Panc1 (cell line): ENCODE measurements at places on chromosomes 13 and 19. TPM values are rescaled to one million over a fixed set of nuclear protein-coding genes. Genes with fewer than 3 reads are reported as not detected.

DNA sequence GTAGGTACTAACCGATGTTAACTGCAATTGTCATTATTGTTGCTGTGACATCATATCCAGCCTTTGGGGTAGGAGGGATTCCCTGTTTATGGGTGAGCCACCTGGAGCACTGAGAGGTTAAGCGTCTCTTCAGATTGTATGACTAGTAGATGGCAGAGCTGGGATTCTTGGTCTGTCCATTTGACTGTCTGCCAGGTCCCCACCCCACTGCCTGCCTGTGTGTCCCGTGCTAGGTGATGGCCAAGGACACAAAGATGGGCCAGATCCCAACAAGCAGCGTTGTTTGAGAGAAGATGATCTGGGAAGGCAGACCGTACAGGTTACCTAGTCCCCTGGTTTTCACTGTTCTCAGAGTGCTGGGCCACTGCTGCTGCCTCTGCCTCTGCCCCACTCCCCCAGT lies 16.6 kb downstream of the PPP2R1A start:
- H3K4me3 ChIP-seq = no peak overlapping the region
- no peak for DNase-seq
- no peaks in the 10 kb centered on the region for H3K4me1 ChIP-seq
- no peaks in the 10 kb centered on the region for H3K27me3 ChIP-seq

GRCh38 chr13:72896869-72897268 lies 114.9 kb downstream of the PIBF1 start:
- no peaks in the 10 kb centered on the region for H3K4me1 ChIP-seq
- H3K27me3 ChIP-seq = no peaks in the 10 kb centered on the region
- DNase-seq = no peak
- H3K27ac ChIP-seq = no peak overlapping the region
- H3K36me3 ChIP-seq = no peaks in the 10 kb centered on the region; the same call in 1 of the 2 replicates

- no peak for DNase-seq
- H3K4me1 ChIP-seq = no peaks in the 10 kb centered on the region
- H3K27ac ChIP-seq = no peak overlapping the region
- H3K4me3 ChIP-seq = no peak overlapping the region
- no peaks in the 10 kb centered on the region for H3K36me3 ChIP-seq
Measured at GRCh38 chr19:55801416-55801815, 30.4 kb downstream of the NLRP11 start.

GRCh38 chr13:92649140-92649813 lies 577.3 kb upstream of the GPC6 start:
- H3K27ac ChIP-seq = no peak overlapping the region
- no peaks in the 10 kb centered on the region for H3K4me1 ChIP-seq
- H3K4me3 ChIP-seq = no peak overlapping the region
- DNase-seq = no peak
- H3K27me3 ChIP-seq = no peaks in the 10 kb centered on the region

- H3K4me1 ChIP-seq = peaks cover 12% of the 10 kb centered on the region; the same call in 1 of the 2 replicates
- no peak for DNase-seq
- no peaks in the 10 kb centered on the region for H3K27me3 ChIP-seq
- peak overlapping the region; percentile 88 for H3K27ac ChIP-seq
Measured at GRCh38 chr19:4122480-4122879, 1.4 kb downstream of the MAP2K2 start.

MBD3L1 gene
- not detected for total RNA-seq

DNA sequence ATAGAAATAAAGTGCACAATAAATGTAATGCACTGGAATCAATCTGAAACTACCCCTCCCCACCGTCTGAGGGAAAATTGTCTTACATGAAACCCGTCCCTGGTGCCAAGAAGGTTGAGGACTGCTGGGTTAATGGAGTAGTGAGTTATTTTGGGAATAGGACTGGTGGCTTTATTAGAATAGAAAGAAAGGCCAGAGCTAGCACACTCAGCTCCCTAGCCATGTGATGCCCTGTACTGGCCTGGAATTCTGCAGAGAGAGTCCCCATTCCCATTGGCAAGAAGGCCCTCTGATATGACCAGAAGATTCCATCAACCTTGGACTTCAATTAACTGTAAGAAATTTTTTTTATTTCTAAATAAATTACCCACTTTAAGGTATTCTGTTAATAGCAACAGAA lies 393.5 kb upstream of the PCDH9 start:
- H3K27ac ChIP-seq = no peak overlapping the region
- H3K27me3 ChIP-seq = no peaks in the 10 kb centered on the region
- H3K36me3 ChIP-seq = no peaks in the 10 kb centered on the region
- H3K4me3 ChIP-seq = no peak overlapping the region
- no peaks in the 10 kb centered on the region for H3K4me1 ChIP-seq
- no peak for DNase-seq

DNA sequence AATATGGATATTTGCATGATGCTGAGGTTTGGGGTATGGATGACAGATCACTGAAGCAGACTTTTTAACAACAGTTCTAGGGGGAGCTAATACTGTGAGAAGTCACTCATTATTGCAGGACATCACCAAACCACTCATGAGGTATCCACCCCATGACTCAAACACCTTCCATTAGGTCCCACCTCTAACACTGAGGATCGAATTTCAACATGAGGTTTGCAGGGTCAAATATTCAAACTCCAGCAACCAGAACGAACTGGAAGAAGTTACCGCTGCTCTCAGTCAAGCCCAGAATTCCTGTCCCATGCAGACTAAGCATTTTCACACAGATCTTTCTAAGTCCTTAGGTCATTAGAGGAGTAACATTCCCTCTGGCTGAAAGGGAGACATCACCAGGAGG lies 758.9 kb downstream of the UQCRFS1 start:
- no peak overlapping the region for H3K27ac ChIP-seq
- H3K4me3 ChIP-seq = no peak overlapping the region
- no peaks in the 10 kb centered on the region for H3K36me3 ChIP-seq
- no peak for DNase-seq
- no peaks in the 10 kb centered on the region for H3K4me1 ChIP-seq

LIG1 gene
- 41.3 TPM for total RNA-seq

- no peak overlapping the region for H3K27ac ChIP-seq
- no peak overlapping the region for H3K4me3 ChIP-seq
- no peak for DNase-seq
- no peaks in the 10 kb centered on the region for H3K27me3 ChIP-seq
Measured at GRCh38 chr13:37481011-37481884, 117.3 kb downstream of the POSTN start.

GRCh38 chr13:37995092-37995491 lies 125.5 kb upstream of the TRPC4 start:
- H3K4me1 ChIP-seq = no peaks in the 10 kb centered on the region
- no peak overlapping the region for H3K27ac ChIP-seq
- H3K36me3 ChIP-seq = no peaks in the 10 kb centered on the region
- no peak for DNase-seq
- H3K4me3 ChIP-seq = no peak overlapping the region
- H3K27me3 ChIP-seq = no peaks in the 10 kb centered on the region

PNMA8B gene
- total RNA-seq = not detected

DNA sequence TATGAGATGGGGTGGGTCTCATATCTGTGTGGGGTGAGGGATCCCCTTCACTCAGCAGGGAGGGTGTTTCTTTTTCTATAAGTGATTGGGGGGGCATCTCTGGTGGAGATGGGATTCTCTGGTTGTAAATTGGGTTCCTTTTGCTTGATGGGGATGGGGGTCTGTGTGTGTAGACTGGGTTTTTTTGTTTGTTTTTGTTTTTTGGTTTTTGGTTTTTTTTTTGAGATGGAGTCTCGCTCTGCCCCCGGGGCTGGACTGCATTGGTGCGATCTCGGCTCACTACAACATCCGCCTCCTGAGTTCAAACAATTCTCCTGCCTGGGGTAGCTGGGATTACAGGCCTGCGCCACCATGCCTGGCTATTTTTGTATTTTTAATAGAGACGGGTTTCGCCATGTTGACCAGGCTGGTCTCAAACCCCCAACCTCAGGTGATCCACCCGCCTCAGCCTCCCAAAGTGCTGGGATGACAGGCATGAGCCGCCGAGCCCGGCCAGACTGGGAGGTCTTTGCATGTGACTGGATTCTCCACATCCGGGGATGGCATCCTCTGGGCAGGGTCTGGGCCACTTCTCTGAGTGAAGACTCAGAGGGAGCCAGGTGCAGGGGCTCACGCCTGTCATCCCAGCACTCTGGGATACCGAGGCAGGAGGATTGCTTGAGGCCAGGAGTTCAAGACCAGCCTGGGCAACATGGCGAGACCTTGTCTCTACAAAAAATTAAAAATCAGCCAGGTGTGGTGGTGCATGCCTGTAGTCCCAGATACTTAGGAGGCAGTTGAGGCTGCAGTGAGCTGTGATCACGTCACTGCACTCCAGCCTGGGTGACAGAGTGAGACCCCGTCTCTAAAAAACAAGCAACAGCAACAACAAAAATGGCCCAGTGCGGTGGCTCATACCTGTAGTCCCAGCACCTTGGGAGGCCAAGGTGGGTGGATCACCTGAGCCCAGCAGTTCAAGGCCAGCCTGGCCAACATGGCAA lies 799 bp downstream of the MYBPC2 start:
- no peaks in the 10 kb centered on the region for H3K36me3 ChIP-seq
- no peak overlapping the region for H3K4me3 ChIP-seq
- no peaks in the 10 kb centered on the region for H3K4me1 ChIP-seq
- no peak overlapping the region for H3K27ac ChIP-seq

- no peak overlapping the region for H3K4me3 ChIP-seq
- H3K27me3 ChIP-seq = no peaks in the 10 kb centered on the region
- DNase-seq = peak; percentile 1
- no peak overlapping the region for H3K27ac ChIP-seq
- H3K36me3 ChIP-seq = no peaks in the 10 kb centered on the region
Measured at GRCh38 chr13:113647351-113648215, 10.4 kb downstream of the ATP4B start.

DNA sequence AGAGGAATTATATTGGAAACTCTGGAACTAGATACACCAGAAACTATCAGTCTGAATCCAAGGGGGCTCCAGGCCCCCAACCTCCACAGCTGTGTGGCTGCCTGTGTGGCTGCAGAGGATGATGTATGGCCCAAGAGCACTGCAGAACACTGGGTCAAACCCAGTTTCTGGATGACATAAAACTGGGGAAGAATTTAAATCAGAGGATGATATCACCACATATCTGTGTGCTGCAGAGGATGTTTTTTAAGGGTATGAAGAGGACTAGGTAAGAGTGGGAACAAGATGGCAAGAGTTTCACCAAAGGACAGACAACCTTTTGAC lies 226.4 kb downstream of the SUCLA2 start:
- no peak overlapping the region for H3K27ac ChIP-seq
- no peaks in the 10 kb centered on the region for H3K27me3 ChIP-seq
- no peaks in the 10 kb centered on the region for H3K4me1 ChIP-seq
- no peak overlapping the region for H3K4me3 ChIP-seq
- DNase-seq = no peak

SHANK1 gene
- total RNA-seq = not detected

MEIOSIN gene
- not detected for total RNA-seq

DNA sequence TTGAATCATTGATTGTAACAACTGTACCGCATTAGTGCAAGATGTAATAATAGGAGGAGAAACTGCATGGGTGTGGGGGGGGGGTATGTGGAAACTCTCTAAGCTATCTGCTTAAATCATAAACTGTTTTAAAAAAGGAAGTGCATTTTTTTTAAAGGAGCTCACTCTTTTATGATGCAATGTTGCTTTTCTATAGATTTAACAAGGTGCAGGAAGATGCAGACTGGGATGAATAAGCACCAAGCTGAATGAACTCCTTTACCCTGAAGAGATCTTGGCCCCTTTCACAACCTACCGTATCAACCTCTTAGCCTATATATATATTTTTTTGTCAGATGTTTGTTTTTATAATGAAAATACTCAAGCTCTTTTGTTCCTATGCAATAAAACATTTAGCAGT lies 95.9 kb downstream of the AKAP11 start:
- H3K27me3 ChIP-seq = no peaks in the 10 kb centered on the region
- H3K4me1 ChIP-seq = no peaks in the 10 kb centered on the region
- no peaks in the 10 kb centered on the region for H3K36me3 ChIP-seq
- H3K4me3 ChIP-seq = no peak overlapping the region
- DNase-seq = no peak
- no peak overlapping the region for H3K27ac ChIP-seq

DNA sequence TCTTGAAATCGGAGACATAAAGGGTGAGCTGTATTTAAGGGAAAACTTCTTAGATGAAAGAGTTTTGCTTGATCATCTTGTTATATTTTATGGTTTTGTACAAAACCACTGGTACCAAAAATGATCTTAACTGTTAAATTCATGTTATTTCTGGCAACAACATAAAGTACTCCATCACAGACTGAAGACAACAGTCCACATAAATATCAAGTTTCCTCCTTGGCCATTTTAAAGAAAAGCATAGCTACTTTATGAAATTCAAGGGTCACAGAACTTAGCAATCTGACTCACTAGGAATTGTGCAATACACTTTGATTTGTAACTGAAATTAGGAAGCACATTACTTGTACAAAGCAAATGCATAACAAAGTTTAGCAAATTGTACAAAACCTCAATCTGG lies 66.3 kb downstream of the TBC1D4 start:
- H3K27ac ChIP-seq = no peak overlapping the region
- H3K36me3 ChIP-seq = no peaks in the 10 kb centered on the region

- no peaks in the 10 kb centered on the region for H3K36me3 ChIP-seq
- DNase-seq = no peak
- H3K27ac ChIP-seq = no peak overlapping the region
- H3K4me3 ChIP-seq = no peak overlapping the region
- no peaks in the 10 kb centered on the region for H3K27me3 ChIP-seq
Measured at GRCh38 chr13:53042877-53043276, 14.3 kb downstream of the OLFM4 start.

- H3K27me3 ChIP-seq = no peaks in the 10 kb centered on the region
- no peak overlapping the region for H3K27ac ChIP-seq
- DNase-seq = no peak
- peaks cover 3% of the 10 kb centered on the region; the same call in 1 of the 2 replicates for H3K4me1 ChIP-seq
- H3K4me3 ChIP-seq = no peak overlapping the region
Measured at GRCh38 chr19:37980419-37981170, 73.6 kb downstream of the SIPA1L3 start.

DNA sequence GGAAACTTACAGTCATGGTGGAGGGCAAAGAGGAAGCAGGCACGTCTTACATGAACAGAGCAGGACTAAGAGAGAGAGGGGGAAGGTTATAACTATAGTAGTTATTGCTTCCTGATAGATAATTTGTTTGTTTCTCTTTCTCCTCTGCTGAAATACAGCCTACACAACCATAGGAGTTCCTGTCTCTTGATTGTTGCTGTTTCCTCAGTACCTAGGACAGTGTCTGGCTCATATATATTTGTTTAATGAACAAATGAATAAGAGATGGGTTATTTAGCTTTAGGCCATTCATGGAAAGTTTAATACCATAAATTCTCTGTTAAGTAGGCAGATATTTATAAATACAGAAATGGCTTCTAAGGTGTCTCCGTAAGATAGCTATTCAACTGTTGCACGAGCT lies 95.2 kb downstream of the PCCA start:
- DNase-seq = no peak
- H3K4me1 ChIP-seq = no peaks in the 10 kb centered on the region
- no peaks in the 10 kb centered on the region for H3K36me3 ChIP-seq
- no peaks in the 10 kb centered on the region for H3K27me3 ChIP-seq
